A549 treated with CORT108297 at 1 μM for 4 hours (cell line): ENCODE measurements at places on chromosomes 1 and 21. TPM values are rescaled to one million over a fixed set of nuclear protein-coding genes. Genes with fewer than 3 reads are reported as not detected.

MPZ gene
- total RNA-seq: 0.18 to 0.40 TPM (median 0.30 TPM) in 5 replicates

MAP3K21 gene
- total RNA-seq: 8.6 to 11.8 TPM (median 10.9 TPM) in 5 replicates

TNFSF4 gene
- 0.03 to 0.04 TPM (median 0.03 TPM) in 3 of 5 replicates, not detected in the others for total RNA-seq

IFI6 gene
- 9.5 to 15.9 TPM (median 13.2 TPM) in 5 replicates for total RNA-seq

MMP23B gene
- 0.30 to 0.73 TPM (median 0.60 TPM) in 5 replicates for total RNA-seq

OPRD1 gene
- 0.02 to 0.07 TPM (median 0.05 TPM) in 5 replicates for total RNA-seq

OR2T2 gene
- not detected in 5 replicates for total RNA-seq

LCE1F gene
- not detected in 5 replicates for total RNA-seq

PADI3 gene
- total RNA-seq: 1.1 to 1.7 TPM (median 1.5 TPM) in 5 replicates

ABCB10 gene
- total RNA-seq: 14.3 to 20.5 TPM (median 19.3 TPM) in 5 replicates

ANXA9 gene
- 0.63 to 1.1 TPM (median 0.85 TPM) in 5 replicates for total RNA-seq

TUT4 gene
- 15.3 to 23.2 TPM (median 16.5 TPM) in 5 replicates for total RNA-seq
